ENCODE measurements at places on chromosomes 16 and 17.

DNA sequence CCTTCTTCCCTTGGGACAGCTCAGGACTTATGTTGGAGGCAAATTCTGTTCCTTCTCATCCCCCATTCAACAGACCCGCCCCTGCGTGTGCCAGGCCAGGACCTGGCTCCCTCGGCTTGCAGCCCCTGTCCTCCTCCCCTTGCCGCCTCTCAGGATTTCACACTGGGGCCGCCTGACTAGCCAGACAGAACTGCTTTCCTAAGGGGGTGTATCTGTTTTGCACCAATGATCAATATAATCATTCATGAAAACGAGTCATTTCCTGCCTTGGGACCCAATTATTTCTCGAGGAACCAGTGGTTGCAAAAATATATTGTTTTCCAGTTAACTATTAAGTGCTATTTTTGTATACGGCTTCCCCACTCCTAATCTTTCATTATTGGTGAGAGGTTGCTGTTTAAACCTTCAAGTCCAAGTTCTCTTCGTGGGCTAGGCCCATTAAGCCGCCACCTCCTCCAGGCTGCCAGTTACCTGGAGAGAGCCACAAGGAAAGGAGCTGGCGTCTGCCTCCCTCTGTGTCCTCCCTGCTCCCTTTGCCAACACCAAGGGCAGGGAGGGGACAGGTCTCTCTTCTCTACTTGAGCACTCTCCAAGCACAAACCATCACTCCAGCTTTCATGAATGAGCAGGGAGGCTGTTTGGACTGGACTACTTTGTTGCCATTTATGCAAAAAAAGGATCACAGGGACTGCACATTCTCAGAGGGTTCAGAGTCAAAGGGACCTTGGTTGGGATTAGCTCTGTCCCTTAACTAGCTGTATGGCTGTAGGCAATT, 8.9 kb downstream of the DCAKD start:
- no peaks in the 10 kb centered on the region for H3K4me1 ChIP-seq
- no peak overlapping the region for H3K4me3 ChIP-seq
- H3K36me3 ChIP-seq: no peaks in the 10 kb centered on the region
- no peak for ATAC-seq
- H3K27ac ChIP-seq: no peak overlapping the region

- no peak for ATAC-seq
- H3K27me3 ChIP-seq: no peaks in the 10 kb centered on the region
- no peaks in the 10 kb centered on the region for H3K4me1 ChIP-seq
- no peaks in the 10 kb centered on the region for H3K36me3 ChIP-seq
- H3K4me3 ChIP-seq: no peak overlapping the region
Measured at GRCh38 chr17:50820651-50821050, 14.7 kb upstream of the WFIKKN2 start.

DNA sequence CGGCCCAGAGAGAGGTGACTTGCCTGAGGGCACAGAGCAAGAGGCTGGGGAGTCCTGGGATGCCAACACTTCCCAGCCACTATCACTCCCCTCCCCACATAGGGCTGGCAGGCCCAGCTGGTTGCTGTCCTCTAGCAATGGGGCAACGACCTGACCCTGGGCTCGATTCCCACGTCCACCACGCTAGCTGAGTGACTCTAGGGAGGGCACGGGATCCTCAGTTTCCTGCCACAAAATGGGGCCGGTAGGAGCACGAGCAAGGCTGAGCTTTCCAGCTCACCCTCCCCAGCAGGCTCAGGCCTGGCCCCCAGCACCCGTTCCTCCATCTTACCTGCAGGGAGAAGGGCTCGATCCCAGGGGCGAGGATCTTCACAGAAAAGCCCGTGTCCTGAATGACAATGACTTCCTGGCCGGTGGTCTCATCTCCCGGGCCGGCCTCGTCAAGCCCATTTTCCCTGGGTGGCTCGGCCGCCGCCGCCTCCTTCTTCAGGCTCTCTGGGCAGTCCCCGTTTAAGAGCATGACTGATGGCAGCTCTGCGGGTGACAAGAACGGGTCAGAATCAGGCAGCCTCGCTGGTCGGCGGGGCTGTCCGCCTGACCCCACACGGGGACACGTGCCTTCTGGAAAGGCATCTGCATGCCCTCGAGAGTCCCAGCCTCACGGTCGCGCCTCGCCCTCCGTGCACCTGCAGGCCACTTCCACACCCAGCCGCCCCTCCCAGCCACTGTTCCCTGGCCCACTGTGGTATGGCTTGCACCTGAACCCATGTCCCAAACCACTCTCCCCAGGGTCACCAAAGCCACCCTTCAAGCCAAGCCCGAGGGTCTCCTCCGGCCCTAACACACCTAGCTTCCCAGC, 7.3 kb downstream of the CLUH start:
- H3K4me3 ChIP-seq: no peak overlapping the region
- H3K4me1 ChIP-seq: peaks cover 22% of the 10 kb centered on the region
- peaks cover 52% of the 10 kb centered on the region for H3K36me3 ChIP-seq
- ATAC-seq: no peak
- no peaks in the 10 kb centered on the region for H3K27me3 ChIP-seq
- no peak overlapping the region for H3K27ac ChIP-seq

GRCh38 chr16:55037046-55037445, 106.4 kb downstream of the IRX5 start:
- H3K27me3 ChIP-seq: peaks cover 42% of the 10 kb centered on the region
- H3K4me3 ChIP-seq: no peak overlapping the region
- H3K4me1 ChIP-seq: no peaks in the 10 kb centered on the region
- ATAC-seq: no peak

- H3K4me3 ChIP-seq: no peak overlapping the region
- no peak for ATAC-seq
- H3K36me3 ChIP-seq: no peaks in the 10 kb centered on the region
- H3K27ac ChIP-seq: no peak overlapping the region
Measured at GRCh38 chr16:89443727-89444084, 46.7 kb downstream of the ANKRD11 start.

- no peak overlapping the region for H3K4me3 ChIP-seq
- peaks cover 19% of the 10 kb centered on the region for H3K4me1 ChIP-seq
- no peaks in the 10 kb centered on the region for H3K27me3 ChIP-seq
Measured at GRCh38 chr17:83196366-83196765, 117.0 kb downstream of the METRNL start.

- H3K4me1 ChIP-seq: no peaks in the 10 kb centered on the region
- no peak overlapping the region for H3K4me3 ChIP-seq
- no peak overlapping the region for H3K27ac ChIP-seq
- no peaks in the 10 kb centered on the region for H3K27me3 ChIP-seq
- ATAC-seq: no peak
- no peaks in the 10 kb centered on the region for H3K36me3 ChIP-seq
Measured at GRCh38 chr16:85544668-85545067, 68.5 kb upstream of the GSE1 start.

- H3K27ac ChIP-seq: no peak overlapping the region
- peaks cover 47% of the 10 kb centered on the region for H3K27me3 ChIP-seq
- H3K36me3 ChIP-seq: peaks cover 14% of the 10 kb centered on the region
- ATAC-seq: no peak
- no peak overlapping the region for H3K4me3 ChIP-seq
Measured at GRCh38 chr17:42027961-42028790, 8.3 kb downstream of the NKIRAS2 start.

DNA sequence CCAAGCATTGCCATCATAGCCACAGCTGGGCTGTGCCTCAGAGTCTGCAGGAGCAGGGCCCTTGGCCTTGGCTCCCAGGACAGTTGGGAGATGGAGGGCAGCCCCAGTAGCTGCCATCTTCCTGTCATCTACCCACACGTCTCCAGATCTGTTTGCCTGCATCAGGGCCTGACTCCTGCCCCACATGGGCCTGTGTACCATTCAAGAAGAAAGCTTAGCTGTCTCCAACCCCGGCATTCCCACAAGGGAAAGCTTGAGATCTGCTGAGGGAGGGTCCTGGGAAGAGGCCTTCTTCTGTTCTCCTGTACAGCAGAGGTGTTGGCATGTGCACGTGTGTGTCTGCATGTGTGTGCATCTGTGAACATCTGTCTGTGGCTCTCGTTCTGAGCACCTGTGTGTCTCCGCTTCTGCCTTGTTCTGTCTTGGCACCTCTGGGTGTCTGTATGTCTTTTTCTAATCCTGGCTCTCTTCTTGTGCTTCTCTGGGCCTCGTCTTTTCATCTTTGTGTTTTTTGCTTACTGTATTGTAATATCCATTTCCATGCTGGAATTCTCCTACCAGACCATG, 122.2 kb downstream of the MRM1 start:
- H3K27ac ChIP-seq: no peak overlapping the region
- H3K4me3 ChIP-seq: no peak overlapping the region
- peaks cover 14% of the 10 kb centered on the region for H3K4me1 ChIP-seq

GRCh38 chr17:51500454-51500853, 240.1 kb downstream of the UTP18 start:
- no peak for ATAC-seq
- no peaks in the 10 kb centered on the region for H3K36me3 ChIP-seq
- H3K4me1 ChIP-seq: peaks cover 11% of the 10 kb centered on the region
- peaks cover 6% of the 10 kb centered on the region for H3K27me3 ChIP-seq
- H3K4me3 ChIP-seq: no peak overlapping the region
- no peak overlapping the region for H3K27ac ChIP-seq

DNA sequence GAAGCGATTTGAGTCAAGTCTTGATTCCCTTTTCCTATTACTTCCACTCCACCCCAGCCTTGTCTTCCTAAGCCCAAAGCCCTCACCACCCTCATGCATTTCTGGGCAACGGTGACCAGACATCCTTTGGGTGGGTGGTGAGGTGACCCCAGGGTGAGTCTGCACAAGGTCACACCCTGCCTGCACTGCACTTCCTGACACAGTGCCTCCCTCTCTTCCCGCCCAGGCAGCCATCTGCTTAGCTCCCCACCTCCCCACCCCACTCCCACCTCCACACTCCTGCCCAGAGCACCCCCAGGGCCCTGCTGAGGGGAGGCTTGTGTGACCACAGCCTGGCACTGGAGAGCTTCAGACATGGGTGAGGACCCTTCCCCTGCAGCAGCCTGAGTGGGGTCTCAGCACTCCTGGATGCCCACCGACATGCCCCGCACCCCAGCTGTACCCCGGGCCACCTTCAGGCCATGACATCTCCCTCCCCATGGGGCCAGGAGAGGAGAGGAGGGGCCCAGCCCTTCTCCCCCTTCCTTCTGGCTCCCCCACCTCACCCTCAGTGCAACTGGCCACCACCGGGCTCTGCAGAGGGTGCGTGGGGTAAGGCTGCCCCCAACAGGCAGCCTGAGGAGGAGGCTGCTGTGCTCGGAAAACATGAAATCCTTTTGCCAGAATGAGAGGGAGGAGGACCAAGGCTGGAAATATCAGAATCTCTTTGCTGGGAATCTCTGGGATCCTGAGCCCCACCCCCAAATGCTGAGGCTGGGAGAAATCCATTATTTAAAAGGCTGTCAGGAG, 68.6 kb downstream of the CCT6B start:
- no peaks in the 10 kb centered on the region for H3K36me3 ChIP-seq
- no peaks in the 10 kb centered on the region for H3K4me1 ChIP-seq
- ATAC-seq: no peak
- peaks cover 78% of the 10 kb centered on the region for H3K27me3 ChIP-seq
- H3K4me3 ChIP-seq: no peak overlapping the region
- no peak overlapping the region for H3K27ac ChIP-seq

DNA sequence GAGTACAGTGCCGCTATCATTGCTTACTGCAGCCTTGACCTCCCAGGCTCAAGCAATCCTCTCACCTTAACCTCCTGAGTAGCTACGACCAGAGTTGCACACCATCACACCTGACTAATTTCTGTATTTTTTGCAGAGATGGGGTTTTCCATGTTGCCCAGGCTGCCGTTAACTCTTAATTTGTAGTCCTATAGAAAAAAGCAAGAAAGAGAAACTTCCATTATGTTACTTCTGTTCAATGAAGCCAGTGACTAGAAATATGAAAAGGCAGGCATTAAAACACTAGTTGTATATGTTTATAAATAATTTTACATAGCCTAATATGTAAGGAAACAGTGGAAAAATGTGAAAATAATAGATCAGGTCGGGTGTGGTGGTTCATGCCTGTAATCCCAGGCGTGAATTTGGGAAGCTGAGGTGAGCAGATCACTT, 9.7 kb downstream of the RAD51C start:
- no peak overlapping the region for H3K27ac ChIP-seq
- peaks cover 94% of the 10 kb centered on the region for H3K36me3 ChIP-seq
- no peak for ATAC-seq
- H3K4me1 ChIP-seq: no peaks in the 10 kb centered on the region

- H3K27me3 ChIP-seq: no peaks in the 10 kb centered on the region
- H3K36me3 ChIP-seq: no peaks in the 10 kb centered on the region
- H3K4me3 ChIP-seq: no peak overlapping the region
Measured at GRCh38 chr17:17812211-17813054, 24.4 kb downstream of the SREBF1 start.

GRCh38 chr16:4388271-4389021, 16.8 kb downstream of the VASN start:
- no peak for ATAC-seq
- H3K27me3 ChIP-seq: no peaks in the 10 kb centered on the region
- H3K36me3 ChIP-seq: no peaks in the 10 kb centered on the region
- peaks cover 76% of the 10 kb centered on the region for H3K4me1 ChIP-seq
- H3K27ac ChIP-seq: peak overlapping the region; percentile 64
- H3K4me3 ChIP-seq: no peak overlapping the region

- no peaks in the 10 kb centered on the region for H3K36me3 ChIP-seq
- no peak overlapping the region for H3K27ac ChIP-seq
- H3K27me3 ChIP-seq: no peaks in the 10 kb centered on the region
- H3K4me1 ChIP-seq: no peaks in the 10 kb centered on the region
- ATAC-seq: no peak
Measured at GRCh38 chr17:77874303-77875050, 84.0 kb upstream of the TNRC6C start.

DNA sequence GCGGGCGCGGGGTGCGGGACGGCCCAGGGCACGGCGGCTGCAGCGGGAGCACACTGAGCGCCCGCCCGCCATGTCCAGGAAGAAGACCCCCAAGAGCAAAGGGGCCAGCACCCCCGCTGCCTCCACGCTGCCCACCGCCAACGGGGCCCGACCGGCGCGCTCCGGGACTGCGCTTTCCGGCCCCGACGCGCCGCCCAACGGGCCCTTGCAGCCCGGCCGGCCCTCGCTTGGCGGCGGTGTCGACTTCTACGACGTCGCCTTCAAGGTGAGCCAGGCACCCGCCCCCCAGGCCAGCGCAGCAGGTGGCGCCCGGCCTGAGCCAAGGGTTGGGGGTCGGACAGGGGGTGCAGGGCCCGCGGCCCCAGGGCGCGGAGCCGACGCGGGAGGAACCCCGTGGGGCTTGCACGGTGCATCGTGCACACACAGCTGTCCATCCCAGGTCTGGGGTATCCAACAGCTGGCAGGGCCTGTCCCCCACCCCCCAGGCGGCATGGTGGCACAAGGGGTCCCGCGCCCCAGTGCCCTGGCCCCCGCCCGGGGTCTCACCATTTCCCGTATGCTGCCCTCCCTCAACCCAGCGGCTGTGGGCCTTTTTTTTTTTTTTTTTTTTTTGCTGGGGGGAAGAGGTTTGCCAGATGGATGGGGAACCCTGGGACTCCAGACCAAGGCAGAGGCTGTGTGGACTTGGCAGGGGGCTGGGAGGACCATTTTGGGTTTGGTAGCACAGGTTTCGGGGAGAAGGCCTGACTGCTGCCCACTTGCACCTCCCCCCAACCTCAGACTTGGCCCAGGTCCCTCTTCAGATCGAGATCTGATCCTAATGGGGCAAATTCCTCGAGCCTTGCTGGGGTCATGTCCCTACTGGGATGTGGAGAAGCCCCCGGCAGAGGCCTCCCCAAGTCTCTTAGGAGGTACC, 547 bp downstream of the RAB26 start:
- no peaks in the 10 kb centered on the region for H3K27me3 ChIP-seq
- H3K27ac ChIP-seq: peak overlapping the region; percentile 80
- H3K4me3 ChIP-seq: peak overlapping the region; percentile 55
- ATAC-seq: no peak

GRCh38 chr17:32684087-32684958, 192.6 kb downstream of the MYO1D start:
- H3K4me3 ChIP-seq: no peak overlapping the region
- H3K27ac ChIP-seq: no peak overlapping the region
- no peaks in the 10 kb centered on the region for H3K27me3 ChIP-seq
- ATAC-seq: no peak

- H3K36me3 ChIP-seq: no peaks in the 10 kb centered on the region
- no peak for ATAC-seq
- no peak overlapping the region for H3K4me3 ChIP-seq
- H3K4me1 ChIP-seq: peaks cover 11% of the 10 kb centered on the region
Measured at GRCh38 chr17:66569572-66569971, 265.3 kb upstream of the CACNG5 start.

All from gastroesophageal sphincter (tissue), 4 donors.